ENCODE measurements at places on chromosomes 3 and 15.

DNA sequence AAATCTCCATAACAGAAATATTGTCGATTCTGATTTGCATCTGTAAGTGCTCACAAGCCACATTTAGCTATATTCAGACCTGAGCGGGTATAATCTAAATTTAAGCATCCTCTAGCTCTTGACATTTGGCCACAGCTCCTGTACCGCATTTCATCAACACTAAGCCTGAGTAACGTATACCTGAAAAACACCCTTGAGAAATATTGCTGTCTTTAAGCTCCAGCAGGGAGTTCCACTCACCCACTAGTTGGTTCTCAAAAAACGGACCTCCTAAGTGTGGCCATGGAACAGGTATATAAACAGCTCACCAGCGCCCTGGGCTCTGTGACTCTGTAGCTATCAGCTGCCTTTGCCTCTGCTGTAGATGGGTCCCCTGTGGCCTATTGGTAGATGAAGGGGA lies 80.7 kb downstream of the ABI3BP start:
- no peak for DNase-seq

DNA sequence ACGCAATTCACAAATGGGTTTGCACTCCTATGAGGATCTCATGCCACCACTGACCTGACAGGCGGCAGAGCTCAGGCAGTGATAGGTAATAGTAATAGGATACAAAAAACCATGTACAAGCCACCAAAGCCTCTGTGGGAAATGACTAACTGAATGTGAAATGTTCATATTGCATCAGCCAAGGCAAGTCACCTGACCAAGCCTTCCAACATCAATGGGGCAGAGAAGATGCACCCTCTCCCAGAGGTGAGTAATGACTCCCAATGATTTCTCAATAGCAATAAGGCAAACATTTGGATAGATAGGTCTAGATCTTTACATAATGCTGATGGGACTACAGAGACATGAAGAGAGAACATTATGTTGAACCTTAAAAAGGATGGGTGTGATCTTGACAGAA lies 14.9 kb downstream of the CNTN3 start:
- no peak for DNase-seq

GRCh38 chr3:162994165-162994564 lies 1497.6 kb downstream of the OTOL1 start:
- DNase-seq, result no peak

GRCh38 chr3:153350420-153350819 lies 188.4 kb downstream of the RAP2B start:
- DNase-seq, result no peak

- peak; percentile 15 for DNase-seq
Measured at GRCh38 chr15:80695099-80695910, at the start of gene ABHD17C. TSS of gene ABHD17C (plus strand) at chr15:80695310. CDS start at chr15:80695430, 120 bp downstream.

- DNase-seq, result no peak
Measured at GRCh38 chr3:184164648-184165330, 9.6 kb downstream of the DVL3 start.

GRCh38 chr3:101900736-101901135 lies 51.4 kb downstream of the NFKBIZ start:
- no peak for DNase-seq

DNA sequence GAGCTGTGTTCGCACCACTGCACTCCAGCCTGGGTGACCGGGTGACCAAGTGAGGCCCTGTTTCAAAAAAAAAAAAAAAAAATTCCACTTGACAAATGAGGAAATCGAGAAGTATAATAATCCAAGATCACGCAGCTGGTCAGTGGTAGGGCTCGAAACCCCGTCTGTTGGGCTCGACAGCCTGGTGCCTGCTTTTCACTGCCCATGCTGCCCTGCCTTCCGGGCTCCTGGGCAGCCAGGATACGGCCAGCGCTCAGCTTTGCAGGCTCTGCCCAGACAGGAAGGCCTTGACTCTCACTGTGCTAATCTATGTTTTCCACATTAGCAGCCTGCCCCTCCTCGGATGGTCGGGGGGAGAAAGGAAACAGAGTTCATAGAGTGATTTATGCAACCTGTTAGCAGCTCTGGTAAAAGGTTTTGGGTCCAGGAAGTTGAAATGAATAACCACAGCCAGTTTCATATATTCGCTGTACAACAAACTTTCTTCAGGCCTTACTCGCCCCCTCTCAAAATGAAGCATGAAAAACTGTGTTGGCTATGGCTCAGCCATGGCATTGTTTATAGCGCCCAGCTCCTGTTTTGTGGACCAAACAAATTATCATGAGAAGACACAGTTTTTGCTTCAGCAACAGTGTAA lies 108.8 kb downstream of the XXYLT1 start:
- DNase-seq, result peak; percentile 63

GRCh38 chr15:89877083-89877425 lies 16.7 kb downstream of the AP3S2 start:
- DNase-seq, result no peak

DNA sequence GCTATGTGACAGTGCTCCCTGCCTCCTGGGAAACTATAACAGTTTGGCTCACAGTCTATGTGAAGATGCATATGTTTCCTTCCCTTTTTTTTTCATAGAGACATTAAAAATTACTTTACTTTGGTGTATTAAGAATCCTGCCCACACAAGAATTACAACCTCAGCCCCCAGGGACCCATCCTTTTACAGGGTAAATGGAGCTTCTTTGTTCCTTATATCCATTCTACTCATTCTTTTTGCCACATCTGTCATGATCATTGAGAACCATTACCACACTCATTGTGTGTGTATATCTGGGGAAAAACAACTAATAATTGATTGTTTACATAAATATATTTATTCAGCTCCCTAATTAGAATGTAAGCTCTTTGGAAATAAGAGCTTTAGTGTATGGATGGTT lies 157.4 kb downstream of the SSR3 start:
- no peak for DNase-seq

DNA sequence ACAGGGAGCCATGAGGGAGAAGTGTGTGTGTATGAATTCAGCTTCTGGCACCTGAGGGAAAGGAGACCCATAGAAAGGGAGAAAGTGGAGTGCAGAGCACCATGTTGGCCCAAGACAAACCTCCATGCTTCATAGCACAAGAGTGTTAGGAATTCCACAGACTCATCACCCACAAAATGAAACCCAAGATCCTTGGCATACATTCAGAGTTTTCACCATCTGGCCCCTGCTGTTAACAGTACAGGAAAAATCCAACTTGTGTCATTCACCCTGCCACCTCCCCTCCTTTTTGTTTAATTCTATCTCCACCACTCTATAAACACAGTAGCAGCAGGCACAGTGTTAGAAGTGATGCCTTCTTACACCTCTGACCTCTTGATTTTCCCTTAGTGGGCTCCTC lies 60.0 kb upstream of the MNS1 start:
- DNase-seq, result no peak

GRCh38 chr3:155485897-155486296 lies 192.4 kb upstream of the STRIT1 start:
- no peak for DNase-seq

- no peak for DNase-seq
Measured at GRCh38 chr3:14331251-14331650, 71.2 kb upstream of the SLC6A6 start.

DNA sequence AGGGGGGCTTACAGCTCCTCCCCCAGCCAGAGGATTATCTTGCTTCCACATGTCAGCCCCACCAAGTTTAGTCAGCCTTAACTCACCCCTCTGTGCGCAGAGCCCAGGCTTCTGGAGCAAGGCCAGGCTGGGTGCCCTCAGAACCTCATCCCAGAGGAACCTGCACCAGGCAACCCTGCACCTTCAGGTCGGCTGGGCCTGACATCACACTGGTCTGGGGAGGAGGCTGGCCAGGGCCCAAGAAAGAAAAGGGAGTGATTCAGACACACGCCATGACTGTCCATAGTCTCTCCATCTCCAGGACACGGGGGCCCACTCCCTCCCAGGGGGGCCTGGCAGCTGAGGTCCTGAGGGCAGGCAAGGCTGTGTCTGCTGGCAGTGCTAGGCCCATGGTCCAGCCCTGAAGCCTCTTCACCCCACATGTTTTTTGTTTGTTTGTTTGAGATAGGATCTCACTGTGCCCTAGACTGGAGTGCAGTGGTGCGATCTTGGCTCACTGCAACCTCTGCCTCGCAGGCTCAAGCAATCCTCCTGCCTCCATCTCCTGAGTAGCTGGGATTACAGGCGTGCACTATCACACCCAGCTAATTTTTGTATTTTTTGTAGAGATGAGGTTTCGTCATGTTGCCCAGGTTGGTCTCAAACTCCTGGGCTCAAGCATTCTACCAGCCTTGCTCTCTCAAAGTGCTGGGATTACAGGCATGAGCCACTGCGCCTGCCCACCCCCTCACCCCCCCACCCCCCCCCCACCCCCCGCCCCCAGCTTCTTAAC lies 11.1 kb downstream of the TNK2 start:
- DNase-seq, result no peak

DNA sequence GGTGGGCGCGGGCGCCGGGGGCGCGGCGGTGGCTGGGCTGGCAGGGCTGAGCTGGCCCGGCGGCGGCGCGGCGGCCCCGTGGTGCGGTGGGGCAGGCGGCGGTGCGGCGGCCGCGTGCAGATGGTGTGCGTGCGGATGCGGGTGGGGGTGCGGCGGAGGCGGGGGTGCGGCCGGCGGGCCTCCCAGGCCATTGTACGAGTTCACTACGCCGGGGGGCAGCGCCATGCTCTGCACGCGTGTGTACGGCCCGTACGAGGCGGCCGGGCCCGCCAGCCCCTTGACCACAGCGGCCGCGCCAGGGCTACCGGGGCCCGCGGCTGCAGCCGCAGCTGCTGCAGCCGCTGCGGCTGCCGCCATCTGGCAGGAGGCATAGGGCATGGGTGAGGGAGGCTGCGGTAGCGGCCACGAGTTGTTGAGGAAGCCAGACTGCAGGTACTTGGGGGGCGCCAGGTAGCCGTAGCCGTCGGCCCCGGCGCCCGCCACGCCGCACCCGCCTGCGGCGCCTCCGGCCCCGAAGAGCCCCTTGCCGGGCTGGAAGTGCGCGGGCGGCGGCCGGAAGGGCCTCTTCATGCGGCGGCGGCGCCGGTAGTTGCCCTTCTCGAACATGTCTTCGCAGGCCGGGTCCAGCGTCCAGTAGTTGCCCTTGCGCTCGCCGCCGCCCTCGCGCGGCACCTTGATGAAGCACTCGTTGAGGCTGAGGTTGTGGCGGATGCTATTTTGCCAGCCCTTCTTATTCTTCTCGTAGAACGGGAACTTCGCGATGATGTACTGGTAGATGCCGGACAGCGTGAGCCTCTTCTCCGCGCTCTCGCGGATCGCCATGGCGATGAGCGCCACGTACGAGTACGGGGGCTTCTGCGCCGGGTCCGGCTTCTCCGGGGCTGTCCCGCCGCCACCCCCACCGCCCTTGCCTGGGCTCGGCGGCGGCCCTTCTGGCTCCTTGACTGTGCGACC lies 951 bp downstream of the FOXL2 start:
- DNase-seq, result no peak

GRCh38 chr3:53649816-53650215 lies 155.4 kb downstream of the CACNA1D start:
- DNase-seq, result no peak
